ENCODE measurements at places on chromosomes 1 and 21.

GRCh38 chr1:172041742-172042141, 200.4 kb downstream of the DNM3 start:
- DNase-seq = no peak

DNA sequence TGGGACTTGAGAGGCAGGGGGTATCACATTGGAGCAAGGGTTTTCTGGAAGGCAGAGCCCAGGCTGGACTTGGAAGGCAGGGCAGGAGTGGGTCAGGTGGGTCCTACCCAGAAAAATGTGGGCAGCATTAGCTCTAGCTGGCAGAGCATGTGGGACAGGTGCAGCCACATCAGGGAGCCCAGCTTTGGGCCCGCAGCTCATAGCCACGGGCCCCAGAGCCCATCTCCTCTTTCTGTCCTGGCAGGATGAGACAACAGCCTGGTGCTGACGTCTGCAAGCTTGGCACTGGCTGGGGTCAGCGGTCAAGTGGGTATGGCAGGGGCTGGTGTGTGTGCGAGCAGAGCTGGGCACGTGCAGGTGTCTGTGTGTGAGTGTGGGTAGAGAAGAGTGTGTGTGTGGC, 154.7 kb downstream of the GRIK3 start:
- no peak for DNase-seq

- DNase-seq = no peak
Measured at GRCh38 chr1:164643018-164643417, 84.0 kb downstream of the PBX1 start.

DNA sequence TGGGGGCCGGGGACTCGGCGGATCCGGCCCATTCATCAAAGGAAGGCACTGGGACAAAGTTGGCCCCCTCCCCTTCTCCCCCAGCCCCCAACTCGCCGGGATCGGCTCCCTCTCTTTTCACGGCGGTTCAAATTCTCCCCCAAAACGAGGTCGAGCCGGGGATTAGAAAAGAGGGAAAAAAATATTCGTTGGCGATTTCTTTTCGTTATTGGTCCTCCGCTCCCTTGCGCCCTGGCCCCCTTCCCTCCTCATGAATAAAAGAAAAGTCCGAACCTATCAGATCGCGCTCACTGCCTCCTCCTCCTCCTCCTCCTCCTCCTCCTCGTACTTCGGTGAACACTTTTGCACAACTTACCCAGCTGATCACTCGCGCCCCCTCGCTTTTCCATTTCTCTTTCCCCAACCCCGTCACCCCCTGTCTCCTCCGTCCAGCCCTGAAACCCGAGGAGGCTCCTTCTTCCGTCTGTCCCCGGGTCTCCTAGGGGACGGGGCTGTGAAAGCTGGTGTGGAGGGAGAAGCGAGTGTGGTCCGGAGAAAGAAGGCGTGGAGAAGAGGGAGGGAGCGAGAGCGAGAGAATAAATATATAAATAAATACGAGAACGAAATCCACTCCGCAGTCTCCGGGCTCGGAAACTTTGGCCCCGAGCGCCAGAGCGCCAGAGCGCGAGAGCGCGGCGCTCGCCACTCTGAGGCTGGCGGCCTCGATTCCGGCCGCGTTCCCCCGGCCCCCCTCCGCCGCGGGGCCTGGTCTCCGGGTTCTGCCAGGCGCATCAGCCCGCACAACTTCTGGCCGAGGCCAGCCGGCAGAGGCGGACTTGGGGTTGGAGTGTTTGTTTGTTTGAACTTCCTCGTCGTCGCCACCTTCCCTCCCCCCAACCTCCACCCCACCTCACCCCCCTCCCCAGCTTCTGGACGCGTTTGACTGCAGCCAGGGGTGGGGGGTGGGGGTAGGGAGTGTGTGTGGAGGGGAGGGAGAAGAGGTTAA, at the start of gene PAX7:
TSS of gene PAX7 (plus strand) at position 336 of the 985 bp plus-strand sequence. CDS start 758 bp downstream, outside the sequence.
- no peak for DNase-seq

- DNase-seq = no peak
Measured at GRCh38 chr1:199269241-199269640, 630.4 kb downstream of the PTPRC start.

GRCh38 chr1:171948511-171948910, 107.2 kb downstream of the DNM3 start:
- no peak for DNase-seq

GRCh38 chr1:11794446-11795237, 11.1 kb downstream of the MTHFR start:
- DNase-seq = no peak

- no peak for DNase-seq
Measured at GRCh38 chr1:193846876-193847604, 660.6 kb upstream of the B3GALT2 start.

DNA sequence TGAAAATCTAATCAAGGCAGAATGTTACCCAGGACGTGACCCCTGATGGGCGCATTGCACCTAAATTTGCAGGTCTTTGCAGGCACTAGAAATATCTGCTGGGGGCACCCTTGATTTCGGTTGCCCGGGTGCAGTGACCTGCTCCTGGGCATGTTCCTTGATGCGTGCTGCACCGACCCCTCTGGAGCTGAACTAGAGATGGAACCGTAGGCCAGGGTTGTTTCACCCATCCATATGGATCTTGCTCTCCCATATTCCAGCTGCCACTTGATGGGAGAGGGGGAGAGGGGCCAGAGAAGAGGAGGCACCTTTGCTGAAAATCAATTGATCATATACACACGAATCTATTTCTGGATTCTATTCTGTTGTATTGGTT, 8.4 kb upstream of the COL18A1 start:
- no peak for DNase-seq

DNA sequence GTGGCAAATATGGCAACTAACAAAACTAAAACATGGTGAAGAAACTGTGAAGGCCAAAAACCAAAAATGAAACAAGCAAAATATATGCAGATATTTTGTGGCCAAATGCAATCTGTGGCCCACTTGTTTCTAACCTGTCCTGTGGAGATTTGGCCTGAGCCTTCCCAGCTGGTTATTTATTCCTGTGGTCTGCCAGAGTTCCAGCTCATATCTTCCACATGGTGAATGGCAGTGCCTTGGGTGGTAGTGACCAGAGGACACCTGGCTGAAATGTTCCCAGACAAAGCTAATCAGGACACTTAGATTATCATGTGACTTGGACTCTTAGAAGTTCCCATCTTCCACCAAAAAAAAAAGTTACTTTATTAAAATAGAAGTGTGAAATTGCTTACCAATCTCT, 39.7 kb downstream of the RNASEL start:
- no peak for DNase-seq

- no peak for DNase-seq
Measured at GRCh38 chr1:195373856-195374255, 1234.4 kb downstream of the KCNT2 start.
